ENCODE measurements at places on chromosomes 7 and 10. TPM values are rescaled to one million over a fixed set of nuclear protein-coding genes. Genes with fewer than 3 reads are reported as not detected.

- DNase-seq: no peak
These were observed 100.6 kb downstream of the LYZL1 start for GRCh38 chr10:29389493-29389892.

DNA sequence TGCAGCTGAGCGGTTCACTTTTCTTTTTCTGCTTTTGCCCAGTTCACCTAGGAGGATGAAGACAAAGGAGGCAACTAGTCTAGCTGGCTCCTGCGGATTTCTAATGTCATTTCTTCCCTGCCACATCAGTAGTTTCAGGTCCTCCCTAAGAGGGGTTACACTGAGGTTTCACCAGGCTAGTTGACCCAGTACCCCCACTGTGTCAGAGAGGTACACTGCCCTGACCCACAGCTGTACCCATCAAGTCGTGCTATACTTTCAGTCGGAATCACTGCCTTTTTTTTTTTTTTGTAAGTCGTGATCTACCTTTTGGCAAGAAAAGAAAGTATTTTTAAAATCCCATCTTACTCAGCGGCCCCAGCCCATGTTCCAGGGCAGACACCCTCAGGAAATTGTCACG, 243.5 kb downstream of the CELF2 start:
- no peak for DNase-seq

Gene TRA2A
- 54.0 TPM for total RNA-seq

Gene SEMA4G
- 0.44 TPM for total RNA-seq

Gene SYT15B
- 2.1 TPM for total RNA-seq

DNA sequence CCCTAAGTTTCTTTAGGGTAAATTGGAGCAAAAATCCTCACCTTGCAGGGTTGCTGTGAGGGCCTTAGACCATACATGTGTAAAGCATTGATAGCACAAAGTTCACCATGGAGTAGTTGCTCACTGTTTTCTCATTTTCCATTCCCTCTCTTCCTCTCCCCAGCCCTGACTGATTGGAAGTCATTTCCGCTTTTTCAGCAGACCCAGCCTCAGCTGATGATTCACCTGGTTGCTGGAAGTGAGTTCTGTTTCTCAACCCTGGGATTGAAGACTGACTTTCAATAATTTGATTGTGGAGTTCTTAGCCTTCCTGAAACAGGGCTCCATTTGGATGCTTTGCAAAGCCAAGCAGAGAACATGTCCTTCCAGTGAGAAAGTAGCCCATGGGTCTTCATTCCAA, 107.0 kb downstream of the PLXNA4 start:
- DNase-seq: no peak

DNA sequence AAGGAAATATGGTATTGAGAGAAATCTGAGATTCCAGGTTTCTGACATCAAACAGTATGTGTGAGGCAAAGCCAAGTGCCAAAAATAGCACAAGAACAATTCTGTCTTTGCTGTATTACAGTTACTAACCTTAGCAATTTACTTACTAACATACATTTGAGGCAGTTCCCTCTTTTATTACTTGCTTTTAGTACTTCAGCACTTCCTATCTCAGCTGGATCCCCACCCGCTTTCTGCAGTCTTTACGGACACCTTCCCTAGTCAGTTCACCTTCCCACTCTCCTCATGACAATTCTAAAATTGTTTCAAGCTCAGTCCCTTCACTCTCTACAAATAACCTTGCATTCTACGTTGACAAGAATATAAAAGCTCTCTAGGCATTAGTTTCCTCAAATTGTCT, 79.2 kb downstream of the ELAPOR2 start:
- no peak for DNase-seq

DNA sequence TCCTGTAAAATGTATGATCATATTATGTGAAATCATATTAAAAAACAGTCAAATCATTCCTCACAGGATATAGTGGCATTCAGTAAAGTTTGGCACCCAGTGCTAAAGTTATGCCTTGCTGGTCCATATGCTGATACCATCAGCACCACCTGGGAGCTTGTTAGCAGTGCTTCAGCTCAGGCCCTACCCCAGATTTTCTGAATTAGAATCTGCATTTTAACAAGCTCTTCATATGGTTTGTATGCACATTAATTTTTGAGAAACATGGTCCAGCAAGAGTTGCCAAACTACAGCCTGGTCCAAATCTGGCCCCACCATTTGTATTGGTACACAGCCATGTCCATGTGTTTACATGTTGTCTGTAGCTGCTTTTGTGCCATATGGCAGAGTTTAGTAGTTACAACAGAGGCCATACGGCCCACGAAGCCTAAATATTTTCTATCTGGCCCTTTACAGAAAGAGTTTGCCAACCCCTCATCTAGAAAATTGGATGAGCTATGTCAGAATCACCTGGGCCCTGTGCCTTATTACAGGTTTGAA, 30.1 kb downstream of the RAB18 start:
- DNase-seq: no peak

- DNase-seq: no peak
These were observed 32.0 kb upstream of the CRTAC1 start for GRCh38 chr10:98062424-98062823.

Gene FRG2B
- total RNA-seq: not detected

Gene CDH23
- total RNA-seq: 0.57 TPM

Gene AMPH
- total RNA-seq: 2.3 TPM

DNA sequence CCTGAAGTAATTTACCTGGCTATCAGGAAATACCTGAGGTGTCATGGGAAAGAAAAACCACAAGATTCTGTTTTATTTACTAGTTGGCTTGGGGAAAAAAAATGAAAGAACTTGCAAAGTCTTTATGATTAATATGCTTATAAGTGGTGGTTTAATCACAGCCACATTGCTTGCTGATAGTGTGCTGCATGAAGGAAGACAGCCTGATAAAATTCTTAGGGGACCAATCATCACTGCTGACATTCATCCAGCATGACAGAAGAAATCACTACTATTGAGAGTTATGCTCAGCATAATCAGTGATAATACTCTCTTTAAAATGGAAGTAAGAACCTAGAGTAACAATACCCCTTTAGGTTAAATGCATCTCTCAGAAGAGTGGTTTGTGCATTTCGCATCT, 150.2 kb upstream of the LRRN3 start:
- DNase-seq: no peak

DNA sequence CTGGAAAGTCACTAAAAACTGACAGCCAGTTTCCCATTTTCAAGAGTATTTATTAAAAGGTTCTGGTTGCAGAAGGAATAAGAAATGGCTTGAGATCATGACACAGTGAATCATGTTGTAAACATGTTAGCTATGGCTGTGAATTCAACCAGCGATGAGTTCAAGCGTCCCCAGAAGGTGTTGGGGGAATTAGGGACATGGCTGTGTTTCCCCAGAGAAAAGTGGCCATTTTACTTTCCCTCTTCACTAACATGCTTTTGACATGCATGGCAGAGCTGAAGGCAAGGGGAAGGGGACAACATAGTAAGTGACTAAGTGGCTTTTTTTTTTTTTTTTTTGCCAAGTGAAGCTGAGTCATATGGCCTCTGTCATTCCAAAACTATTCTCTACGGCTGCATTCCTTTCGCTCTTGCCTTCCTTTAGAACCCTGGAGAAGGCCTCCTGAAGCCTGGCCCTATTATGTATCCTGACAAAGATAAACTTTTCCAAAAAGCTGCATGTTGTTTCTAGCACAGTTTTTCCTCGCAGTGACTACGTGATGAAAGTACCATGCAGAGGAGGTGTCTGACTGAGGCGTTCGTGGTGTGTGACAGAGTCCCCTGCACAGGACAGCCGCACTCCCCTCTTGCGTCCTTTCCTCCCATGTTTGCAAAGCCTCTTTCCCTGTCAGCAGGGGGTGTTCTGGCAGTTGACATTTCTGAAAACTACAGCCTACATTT, 46.9 kb downstream of the EGFR start:
- DNase-seq: no peak

DNA sequence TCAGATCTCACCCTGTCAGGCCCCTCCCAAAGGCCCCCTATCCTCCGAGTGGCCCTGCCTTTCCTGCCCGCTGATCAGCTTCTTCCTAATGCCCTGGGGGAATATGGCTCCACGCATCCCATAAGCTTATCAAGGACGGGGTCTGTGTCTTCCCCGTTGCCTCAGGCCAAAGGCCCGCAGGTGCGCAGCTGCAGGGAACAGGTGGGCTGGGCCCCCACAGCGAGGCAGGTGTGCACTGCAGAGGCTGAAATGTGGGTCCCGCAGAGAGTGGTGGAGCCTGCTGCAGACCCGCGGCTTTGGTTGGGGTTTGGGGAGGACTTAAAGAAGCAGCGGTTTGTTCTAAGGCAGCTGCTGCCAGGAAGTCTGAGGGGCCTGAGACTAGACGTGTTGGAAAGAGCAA, 220.8 kb upstream of the TCERG1L start:
- DNase-seq: no peak

- no peak for DNase-seq
These were observed 81.8 kb upstream of the CDCA7L start for GRCh38 chr7:22027475-22027874.

DNA sequence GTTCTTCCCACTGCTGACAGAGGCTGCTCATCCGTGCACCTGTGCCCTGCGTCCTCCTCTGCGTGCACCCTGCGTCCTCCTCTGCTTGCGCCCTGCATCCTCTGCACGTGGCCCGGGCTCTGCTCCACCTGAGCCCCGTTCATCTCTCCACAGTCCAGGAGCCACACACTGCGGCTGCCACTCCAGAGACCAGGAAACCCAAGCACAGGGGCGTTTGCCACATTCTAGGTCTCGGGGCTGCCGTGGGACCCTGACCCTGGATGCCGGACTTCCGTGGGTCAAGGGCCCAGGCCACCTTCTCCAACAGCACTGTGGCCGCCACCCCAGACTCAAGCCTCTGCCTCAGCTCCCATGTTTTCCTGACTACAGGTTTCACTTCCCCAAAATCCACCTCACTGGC, 460.4 kb downstream of the PTPRN2 start:
- no peak for DNase-seq

Gene MAP3K8
- total RNA-seq: 9.4 TPM

DNA sequence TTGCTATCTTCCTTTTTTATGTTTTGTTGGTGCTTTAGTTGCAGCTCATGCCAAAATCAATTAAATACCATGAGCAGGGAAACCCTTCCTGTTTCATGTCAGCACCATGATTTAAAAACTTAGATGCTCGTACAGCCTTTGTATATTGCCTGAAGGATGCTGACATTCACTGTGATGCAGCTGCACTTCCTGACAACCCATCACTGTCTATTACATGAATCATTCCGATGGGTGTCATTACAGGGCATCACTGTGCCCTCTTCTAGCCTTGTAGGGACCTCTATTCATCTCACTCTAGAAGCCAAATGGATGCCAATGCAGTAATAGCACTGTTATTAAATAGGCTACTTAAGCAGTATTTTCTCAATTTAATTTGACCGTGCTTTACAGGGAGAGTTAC, 18.3 kb upstream of the ITGB1 start:
- no peak for DNase-seq

DNA sequence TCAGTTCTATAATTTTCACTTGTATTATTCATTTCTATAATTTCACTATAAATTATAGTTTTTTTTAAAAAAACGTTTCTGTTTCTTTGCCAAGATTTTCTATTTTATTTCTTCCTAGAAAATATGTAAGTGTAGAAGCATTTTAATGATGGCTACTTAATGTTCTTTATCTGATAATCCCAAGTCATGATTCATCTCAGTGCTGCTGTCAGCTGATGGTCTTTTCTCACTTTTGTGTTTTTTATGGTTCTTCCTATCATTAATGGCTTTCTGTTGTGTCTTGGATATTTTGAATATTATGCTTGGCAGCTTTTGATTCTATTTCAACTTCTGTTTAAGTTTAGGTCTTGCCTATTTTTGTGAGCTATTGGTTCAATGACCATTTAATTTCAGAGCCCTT, 268.6 kb downstream of the BAMBI start:
- no peak for DNase-seq

DNA sequence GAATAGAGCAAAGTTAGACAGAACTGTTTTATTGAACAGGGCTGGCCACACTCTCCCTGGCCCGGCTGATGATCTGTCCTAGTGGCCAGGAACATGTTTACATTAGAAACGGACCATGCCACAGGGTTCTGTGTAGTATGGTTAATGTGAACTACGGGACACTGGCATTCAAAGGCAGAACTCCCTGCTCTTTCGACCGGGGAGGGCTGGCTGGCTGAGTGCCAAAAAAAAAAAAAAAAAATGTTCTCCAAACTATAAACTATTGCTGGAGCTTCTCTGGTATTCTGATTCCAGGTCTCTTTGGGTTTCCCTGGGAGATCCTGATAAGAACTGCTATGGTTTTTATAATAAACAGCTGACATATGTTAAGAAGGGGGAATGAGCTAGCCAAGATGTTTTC, 1262.6 kb upstream of the SORCS1 start:
- no peak for DNase-seq

DNA sequence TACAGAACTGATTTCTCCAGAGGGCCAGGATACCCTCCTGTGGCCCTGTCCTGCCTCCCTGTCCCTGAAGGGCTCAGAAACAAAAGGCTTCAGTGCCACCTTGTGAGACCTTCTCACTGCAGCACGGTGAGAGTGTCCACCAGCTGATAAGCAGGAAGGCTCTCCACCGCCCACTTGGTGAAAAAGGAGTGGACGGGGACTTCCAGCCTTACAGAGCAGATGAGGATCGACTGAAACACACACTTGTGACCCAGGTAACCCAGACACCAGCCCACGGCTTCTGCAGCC, 330.1 kb downstream of the GRID1 start:
- no peak for DNase-seq

DNA sequence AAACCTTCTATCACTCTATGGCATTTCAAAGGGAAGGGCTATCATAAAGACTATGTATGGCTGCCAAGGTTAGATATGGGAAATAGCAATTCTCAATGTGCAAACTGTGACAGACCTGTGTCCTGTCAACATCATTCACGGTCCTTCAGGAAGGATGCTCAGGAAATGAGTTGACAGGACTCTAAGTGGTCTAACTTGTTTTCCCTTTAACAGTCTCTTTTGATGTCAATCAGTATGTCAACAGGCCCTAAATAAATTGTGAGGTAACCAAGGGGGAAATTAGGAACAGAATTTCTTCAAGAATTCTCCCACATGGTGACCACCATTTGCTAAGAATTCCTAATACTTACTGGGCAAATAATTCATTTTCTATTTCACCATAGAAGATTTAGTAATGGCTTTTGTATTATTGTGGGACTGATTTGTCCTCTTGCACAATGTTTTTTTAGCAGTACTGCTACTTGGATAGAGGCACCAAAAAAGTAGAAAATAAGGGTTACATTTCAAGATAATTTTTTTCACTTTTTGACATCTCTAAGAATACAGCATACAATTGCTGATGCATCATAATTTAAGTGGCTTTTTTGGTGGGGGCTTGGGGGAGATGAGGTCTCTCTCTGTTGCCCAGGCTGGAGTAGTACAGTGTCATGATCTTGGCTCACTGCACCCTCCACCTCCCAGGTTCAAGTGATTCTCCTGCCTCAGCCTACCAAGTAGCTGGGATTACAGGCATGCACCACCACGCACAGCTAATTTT, 275.8 kb downstream of the CACNA2D1 start:
- DNase-seq: no peak

Gene ITGB1
- 158 TPM for total RNA-seq

- DNase-seq: no peak
These were observed 449.1 kb upstream of the ANKRD30A start for GRCh38 chr10:36676321-36676720.

GRCh38 chr7:112266595-112267270, 60.2 kb downstream of the ZNF277 start:
- DNase-seq: no peak

GRCh38 chr7:95781961-95782586, 9.7 kb downstream of the DYNC1I1 start:
- DNase-seq: no peak

- DNase-seq: no peak
These were observed 4.6 kb downstream of the ITGB1 start for GRCh38 chr10:32953277-32953927.

All from esophagus squamous epithelium (tissue), 5 donors.